Activated T-cell treated with anti-CD3 and anti-CD28 coated beads, Interleukin-2, amount 50 U/mL, for 4 hours (primary cell): ENCODE measurements at places on chromosomes 4 and X.

DNA sequence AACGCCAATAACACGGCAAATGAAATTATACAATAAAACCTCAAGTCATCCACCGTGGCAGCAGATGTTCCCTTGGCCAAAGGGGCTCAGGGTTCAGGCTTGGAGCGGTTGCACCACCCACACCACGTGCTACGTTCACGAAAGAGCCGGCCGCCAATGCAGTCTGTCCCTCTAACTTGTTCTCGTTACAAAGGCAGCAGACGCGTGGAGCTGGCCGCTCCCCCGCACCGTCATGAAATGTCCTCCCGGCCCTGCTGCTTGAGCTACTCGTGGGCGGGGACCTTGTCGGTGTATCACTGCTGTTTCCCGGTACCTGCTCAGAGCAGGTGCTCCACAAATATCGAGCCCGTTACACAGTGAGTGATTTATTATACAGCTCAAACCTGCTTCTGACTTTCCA lies 36.4 kb upstream of the MAN2B2 start:
- no peak for DNase-seq

DNA sequence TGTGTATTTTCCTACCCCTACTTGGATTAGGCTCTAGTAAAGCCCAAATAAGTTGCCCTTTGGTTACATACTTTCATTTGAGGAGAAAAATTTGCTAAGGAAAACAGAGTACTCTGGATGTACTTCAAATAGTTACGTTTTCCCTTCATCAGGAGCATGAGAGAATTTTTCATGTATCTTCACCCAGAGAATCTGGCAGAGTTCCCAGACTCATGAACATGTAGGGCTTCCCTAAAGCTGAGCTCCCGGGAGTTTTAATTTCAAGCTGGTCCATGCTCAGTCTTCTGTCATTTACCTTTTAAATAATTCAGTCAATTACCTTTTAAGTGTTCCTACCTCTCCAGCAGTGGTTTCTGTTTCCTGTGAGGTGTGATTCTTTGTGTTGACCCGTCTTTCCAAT lies 367.5 kb upstream of the GRID2 start:
- DNase-seq = no peak

DNA sequence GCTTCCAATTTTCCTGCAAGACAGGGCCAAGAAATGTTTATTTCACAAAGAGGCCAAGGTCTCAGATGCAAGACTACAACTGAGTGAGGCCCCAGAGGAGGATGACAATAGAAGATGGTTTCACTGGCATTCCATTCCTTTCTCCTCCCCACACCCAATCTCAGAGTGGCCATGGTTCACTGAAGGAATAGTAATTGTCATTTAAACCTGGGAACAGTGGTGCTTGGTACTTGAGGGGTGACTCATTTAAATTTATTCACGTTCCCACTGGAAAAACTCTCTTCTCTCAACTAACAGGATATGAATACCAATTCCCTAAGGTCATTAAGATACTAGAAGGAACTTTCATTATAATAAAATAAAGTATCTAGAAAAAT lies 35.3 kb upstream of the CXCL8 start:
- DNase-seq = no peak

- DNase-seq = no peak
These were observed 141.0 kb downstream of the TSPAN5 start for GRCh38 chr4:98517218-98518021.

DNA sequence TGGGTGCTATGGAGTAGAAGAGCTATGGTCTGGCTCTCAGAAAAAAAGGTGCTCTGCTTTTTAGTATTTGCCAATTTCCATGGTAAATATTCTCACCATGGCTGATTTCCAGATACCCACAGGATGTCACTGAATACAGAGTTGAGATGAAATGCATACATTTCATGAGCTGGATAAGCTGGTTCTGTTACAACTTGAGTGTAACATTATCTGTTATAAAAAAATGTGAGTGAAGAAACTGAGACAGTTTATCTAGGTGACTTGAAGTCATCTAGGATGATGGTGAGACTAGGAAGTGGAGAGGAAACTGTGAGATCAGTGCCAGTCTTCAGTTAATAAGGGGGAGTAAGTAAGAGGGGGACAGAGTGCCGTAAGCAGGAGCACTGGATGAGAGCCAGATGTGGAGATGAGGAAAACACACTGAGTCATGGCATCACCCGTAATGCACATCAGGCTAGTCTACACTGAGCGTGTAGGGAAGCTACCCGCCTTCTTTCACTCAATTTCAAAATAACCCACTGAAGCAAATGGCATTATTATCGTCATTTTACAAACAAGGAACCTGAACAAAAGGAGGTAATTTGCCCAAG lies 5.0 kb downstream of the HPSE start:
- DNase-seq = no peak

DNA sequence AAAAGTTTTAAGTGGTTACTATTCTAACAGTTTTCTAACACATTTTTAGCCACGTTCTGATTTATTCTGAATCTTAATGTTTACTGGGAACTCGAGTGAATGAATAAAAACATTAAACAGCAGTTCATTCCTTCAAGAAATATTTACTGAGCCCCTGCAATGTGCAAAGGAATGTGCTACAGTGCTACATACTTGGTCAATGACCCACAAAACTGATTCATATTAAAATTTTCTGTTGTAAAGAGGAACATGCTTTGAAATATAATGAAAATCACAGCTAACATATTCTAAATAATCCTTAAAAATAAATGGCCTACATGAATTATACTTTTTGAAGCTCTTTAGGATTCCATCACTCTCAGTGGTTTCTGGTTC lies 78.7 kb downstream of the ARAP2 start:
- no peak for DNase-seq

DNA sequence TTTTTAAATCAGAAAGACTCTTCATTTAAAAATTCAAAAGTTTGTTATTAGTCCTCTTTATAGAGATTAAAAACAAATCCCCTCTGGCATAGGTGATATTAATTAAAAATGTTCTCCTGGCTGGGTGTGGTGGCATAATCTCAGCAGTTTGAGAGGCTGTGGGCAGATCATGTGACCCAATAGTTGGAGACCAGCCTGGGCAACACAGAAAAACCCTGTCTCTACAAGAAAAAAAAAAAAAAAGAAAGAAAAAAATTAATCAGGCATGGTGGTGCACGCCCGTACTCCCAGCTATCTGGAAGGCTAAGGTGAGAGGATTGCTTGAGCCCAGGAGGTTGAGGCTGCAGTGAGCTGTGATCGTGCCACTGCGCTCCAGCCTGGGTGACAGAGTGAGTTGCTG lies 38.9 kb downstream of the RASGEF1B start:
- DNase-seq = no peak

DNA sequence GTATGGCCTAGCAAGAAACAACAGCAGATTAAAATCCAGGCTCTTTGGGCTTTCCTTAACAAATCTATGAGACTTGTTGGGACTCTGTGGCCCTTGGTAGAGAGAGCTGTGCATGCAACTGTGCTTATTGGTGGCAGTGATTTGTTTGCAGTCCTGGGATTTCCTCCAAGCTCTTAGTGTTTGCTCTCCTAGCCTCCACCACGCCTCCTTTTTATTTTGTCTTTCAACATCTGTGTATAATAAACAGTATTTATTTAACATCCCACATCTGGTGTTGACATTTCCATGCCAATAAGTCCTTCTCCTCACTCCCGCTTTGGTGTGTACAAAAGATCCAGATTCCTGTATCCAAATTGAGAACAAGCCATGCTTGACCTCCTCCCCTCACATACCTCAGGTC lies 3.1 kb downstream of the TNMD start:
- DNase-seq = no peak

DNA sequence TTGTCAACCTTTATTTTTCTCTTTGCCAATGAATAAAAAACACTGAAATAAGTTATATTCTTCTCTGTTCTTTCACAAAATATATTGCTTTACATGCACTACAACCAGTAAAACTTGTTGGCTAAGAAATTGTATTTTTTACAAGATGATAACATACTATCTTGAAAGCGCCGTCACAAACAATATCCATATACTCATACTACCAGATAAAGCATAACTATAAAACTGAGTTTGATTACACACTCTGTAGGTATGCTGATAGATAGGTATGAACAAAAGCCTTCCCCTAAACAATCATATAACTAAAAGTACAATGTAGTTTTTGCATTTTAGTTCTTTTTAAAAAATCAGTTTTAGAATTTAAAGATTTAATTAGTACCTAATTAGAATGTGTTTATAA lies 13.6 kb upstream of the BMP2K start:
- no peak for DNase-seq

DNA sequence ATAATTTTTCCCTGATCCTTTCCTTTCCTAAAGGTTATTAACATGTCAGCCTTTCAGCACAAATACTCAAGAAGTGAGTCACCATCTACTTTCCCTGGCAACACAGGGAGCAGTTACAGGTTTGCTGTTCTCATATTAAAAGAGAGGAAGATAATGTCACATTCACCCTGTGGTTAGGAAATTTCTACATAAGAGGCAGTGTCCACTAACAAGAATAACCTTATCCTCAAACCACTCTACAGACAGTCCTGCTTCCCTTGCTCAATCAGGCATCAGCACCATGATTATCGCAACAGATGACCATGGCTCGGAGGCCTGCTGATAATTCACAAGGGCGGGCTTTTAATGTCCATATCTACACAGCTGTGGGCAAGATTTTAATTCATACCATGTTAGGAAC lies 30.9 kb downstream of the RNF150 start:
- no peak for DNase-seq

DNA sequence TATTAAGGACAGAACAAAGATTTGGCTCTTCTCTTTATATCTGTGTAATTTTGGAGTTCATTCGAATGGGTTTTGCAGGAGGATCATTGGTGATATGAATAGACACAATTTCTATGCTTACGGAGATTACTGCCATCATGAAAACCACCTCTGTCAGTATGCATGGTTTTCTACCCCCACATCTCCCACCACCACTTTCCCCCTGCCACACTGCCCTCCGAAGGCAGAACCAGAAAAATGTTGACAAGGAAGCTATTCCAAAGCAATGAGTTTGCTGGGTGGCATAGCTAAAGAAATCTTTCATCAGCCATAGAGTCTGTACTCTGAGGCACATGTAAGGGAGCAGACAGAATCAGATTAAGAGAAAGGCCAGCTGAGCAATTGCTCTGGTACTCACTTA lies 567.3 kb upstream of the ACTRT1 start:
- no peak for DNase-seq

- DNase-seq = no peak
These were observed at the start of gene WDFY3 for GRCh38 chr4:84966382-84967242. WDFY3 (minus strand) TSS chr4:84966690; CDS start chr4:84860591, 106,099 bp downstream.

DNA sequence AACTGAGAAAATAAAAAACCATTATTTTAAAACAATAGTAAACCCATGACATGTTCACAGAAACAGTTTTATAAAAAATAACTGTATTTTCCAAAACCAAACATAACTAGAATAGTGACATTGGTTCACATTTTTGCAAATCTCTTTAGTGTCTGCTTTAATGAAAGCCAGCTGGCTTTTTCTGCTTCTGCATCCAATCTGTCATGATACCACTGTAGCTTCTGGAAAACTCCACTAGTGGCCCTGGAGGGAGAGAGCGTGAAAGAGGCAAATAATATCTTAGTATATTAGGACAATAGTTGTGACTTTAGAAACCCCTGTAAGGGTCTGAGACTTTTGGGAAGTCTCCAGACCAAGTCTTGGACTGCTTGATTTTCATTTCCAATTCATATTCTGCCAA lies 31.1 kb downstream of the FGFBP1 start:
- no peak for DNase-seq

DNA sequence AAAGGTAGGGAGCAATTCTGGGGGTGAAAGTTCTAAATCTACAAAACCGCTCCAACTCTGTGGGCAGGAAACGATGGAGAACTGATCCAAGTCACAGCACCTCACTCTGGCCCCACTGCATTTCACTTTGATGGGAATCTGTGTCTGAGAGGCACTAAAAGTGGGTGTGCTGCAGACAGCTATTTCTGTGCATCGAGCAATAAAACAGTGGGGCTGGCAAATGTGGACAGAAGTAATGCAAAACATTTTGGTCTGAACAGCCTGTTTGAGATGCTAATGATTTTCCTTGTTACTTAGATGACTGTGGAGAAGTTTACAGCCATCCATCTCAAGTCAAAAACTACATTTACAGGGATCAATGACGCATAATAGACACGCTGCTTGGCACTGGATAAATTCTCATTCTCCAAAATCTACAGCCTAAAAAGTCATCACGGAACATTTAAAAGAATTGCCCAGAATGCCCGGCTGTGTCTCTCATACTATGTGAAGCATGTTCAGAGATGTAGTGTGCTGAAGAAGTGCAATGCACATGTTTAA lies 1671.6 kb upstream of the TENM3 start:
- no peak for DNase-seq

DNA sequence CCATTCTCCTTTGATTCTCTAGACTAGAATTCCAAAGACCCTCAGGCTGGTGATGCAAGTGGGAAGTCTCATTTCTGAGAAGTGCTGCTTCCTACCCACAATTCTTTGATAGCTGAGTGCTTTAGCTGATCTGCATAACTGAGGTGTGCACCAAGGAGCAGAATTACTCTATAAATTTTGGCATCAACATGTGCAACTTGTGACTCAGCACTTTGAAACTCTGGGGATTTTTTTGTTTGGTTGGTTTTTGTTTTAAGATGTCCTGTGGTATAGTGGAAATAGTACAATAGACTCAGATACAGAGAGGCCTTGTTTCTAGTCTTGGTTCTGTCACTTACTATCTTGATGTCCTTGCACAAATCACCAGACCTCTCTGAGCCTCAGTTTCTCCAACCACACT lies 148.4 kb downstream of the AR start:
- DNase-seq = no peak

GRCh38 chrX:551306-551705 lies 79.3 kb upstream of the SHOX start:
- no peak for DNase-seq

GRCh38 chr4:182729516-182729915 lies 187.7 kb downstream of the DCTD start:
- no peak for DNase-seq

- no peak for DNase-seq
These were observed 96.8 kb upstream of the NLGN4X start for GRCh38 chrX:6325437-6325836.

DNA sequence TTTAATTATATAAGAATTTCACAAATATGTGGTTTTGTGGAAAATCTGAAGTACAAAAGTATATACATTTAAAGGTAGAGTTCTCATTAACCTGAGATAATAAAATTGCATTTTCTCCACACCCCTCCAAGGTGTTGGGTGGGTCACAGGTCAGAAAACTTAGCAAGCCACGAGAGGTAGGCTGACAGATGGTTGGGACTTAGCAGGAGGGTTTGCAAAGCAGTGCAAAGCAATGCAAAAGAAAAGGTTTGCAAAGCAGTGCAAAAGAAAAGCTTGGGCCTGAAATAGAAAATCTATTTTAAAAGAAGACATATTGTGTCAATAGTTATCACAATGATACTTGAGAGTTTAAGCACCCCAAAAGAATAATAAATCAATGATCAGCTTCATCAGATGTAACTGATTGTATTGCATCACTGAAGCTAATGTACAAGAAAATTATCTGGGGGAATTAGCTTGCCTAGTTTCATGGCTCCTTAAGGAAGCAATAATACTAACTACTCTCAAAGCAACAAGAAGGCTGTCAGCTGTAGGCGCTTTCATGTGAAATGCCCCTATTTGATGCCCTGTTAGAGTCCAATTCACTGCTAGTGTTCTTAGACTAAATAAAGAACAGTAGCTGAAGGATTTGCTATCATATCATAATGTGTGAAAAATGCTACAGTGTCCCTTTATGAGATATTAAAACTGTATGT lies 319.5 kb downstream of the KCNIP4 start:
- DNase-seq = no peak
